ENCODE measurements at places on chromosomes 7 and 10. TPM values are rescaled to one million over a fixed set of nuclear protein-coding genes. Genes with fewer than 3 reads are reported as not detected.

CROT gene
- polyA plus RNA-seq: 12.1 TPM

PAPOLB gene
- not detected for polyA plus RNA-seq

ADARB2 gene
- polyA plus RNA-seq: not detected

DNA sequence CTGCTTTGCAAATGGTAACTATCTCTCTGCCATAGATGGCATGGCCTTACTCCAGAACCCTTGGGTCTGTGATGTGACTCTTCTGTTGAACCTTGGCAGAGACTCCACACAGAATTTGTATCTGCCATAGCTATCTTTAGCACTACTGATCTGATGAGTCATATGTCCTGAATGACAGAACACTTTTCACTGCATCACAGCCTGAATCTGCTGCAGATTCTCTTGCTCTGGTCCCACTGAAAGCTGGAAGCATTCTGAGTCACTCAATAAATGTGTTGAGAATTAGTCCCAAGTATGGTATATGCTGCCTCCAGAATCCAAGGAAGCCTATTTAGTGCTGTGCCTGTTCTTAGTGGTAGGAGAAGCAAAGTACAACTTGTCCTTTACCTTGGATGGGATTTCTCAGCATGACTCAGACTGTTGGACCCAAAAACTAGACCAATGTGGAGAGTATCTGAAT is 39.5 kb upstream of the ANKRD1 start:
- H3K4me3 ChIP-seq: no peak overlapping the region
- no peaks in the 10 kb centered on the region for H3K27me3 ChIP-seq
- DNase-seq: no peak
- no peak overlapping the region for H3K27ac ChIP-seq

- no peaks in the 10 kb centered on the region for H3K27me3 ChIP-seq
- H3K4me3 ChIP-seq: no peak overlapping the region
- DNase-seq: no peak
- H3K4me1 ChIP-seq: peaks cover 23% of the 10 kb centered on the region
These were observed 233.9 kb downstream of the DNAJB6 start for GRCh38 chr7:157570531-157571200.

DNA sequence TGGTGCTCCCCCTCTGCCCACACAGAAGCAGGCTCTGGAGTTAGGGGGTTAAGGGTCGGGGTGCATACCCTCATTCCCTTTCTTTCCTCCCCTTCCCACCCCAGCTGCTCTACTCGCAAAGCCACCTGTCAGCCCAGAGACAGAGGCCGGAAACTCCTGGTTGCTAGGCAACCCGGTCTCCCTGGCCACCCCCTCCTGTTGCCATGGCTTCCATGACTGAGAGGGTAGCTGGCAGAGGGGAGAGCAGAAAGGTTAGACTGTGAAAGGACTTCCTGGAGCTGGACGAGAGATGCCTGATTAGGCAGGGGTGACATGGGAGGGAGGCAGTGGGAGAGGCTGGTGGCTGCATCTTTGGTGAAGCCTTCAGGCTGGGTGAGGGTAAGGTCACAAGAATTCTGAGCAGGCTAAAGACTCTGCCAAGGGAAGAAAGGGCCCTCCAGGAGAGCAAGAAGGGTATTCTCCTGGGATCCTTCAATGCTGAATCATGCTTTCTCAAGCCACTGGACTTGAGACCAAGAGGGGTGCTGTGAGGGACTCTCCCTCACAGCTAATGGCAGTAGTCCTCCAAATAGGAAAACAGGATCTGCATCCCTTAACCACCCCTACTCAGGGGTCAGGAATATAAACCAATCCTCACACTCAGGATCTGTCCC is 5.4 kb downstream of the PSD start:
- H3K4me3 ChIP-seq: no peak overlapping the region
- peak; percentile 37 for DNase-seq
- no peak overlapping the region for H3K27ac ChIP-seq
- peaks cover 20% of the 10 kb centered on the region for H3K27me3 ChIP-seq
- H3K4me1 ChIP-seq: peaks cover 25% of the 10 kb centered on the region

DNA sequence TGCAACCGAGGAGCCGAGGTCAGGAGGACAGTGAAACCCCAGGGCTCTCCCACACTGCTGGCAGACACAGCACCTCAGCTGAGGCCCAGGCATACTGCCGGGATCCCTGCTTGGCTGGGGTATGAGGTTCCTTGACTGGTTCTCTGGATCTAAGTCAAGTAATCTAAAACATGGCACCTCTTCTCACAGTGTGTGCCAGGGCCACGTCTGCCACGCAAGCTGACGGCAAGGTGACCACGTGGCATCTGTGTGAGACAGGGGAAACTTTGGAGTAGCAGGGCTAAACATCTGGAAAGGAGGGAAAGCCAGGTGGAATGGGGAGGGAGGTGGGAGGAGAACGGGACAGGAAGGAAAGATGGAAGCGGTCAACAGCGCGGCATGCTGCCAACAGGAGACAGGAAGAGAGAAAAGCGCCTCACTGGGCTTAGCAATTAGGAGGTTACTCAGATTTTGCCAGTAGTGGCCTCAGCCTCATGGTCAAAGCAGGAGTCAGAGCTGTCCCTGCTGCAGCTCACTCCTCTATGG is 103.7 kb downstream of the CXCL12 start:
- no peak overlapping the region for H3K4me3 ChIP-seq
- no peak for DNase-seq
- no peaks in the 10 kb centered on the region for H3K4me1 ChIP-seq
- no peaks in the 10 kb centered on the region for H3K36me3 ChIP-seq
- no peak overlapping the region for H3K27ac ChIP-seq

- H3K27ac ChIP-seq: no peak overlapping the region
- H3K36me3 ChIP-seq: no peaks in the 10 kb centered on the region
- H3K4me1 ChIP-seq: no peaks in the 10 kb centered on the region
- no peaks in the 10 kb centered on the region for H3K27me3 ChIP-seq
- no peak overlapping the region for H3K4me3 ChIP-seq
These were observed 86.7 kb downstream of the MMRN2 start for GRCh38 chr10:86870679-86871078.

DNA sequence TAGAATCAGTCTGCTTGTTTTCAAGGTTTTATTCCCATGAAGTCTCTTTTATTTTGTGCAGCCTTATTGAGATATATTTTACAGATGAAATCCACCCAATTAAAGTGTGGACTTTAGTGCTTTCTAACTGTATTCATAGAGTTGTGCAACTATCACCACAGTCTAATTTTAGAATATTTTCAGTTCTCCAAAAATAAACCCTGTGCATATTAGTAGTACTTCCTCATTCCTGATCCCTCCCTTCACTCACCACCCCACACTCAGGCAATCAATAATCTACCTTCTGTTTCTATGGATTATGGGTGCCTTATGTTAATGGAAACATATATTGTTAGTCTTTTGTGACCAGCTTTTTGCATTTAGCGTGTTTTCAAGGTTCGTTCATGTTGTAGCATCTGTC is 185.7 kb upstream of the TMEM72 start:
- H3K4me3 ChIP-seq: no peak overlapping the region
- no peaks in the 10 kb centered on the region for H3K4me1 ChIP-seq
- H3K27me3 ChIP-seq: no peaks in the 10 kb centered on the region

GRCh38 chr7:85090143-85090542 is 96.7 kb downstream of the SEMA3D start:
- DNase-seq: no peak
- no peak overlapping the region for H3K4me3 ChIP-seq
- H3K27me3 ChIP-seq: no peaks in the 10 kb centered on the region
- H3K27ac ChIP-seq: no peak overlapping the region
- H3K4me1 ChIP-seq: no peaks in the 10 kb centered on the region

DNA sequence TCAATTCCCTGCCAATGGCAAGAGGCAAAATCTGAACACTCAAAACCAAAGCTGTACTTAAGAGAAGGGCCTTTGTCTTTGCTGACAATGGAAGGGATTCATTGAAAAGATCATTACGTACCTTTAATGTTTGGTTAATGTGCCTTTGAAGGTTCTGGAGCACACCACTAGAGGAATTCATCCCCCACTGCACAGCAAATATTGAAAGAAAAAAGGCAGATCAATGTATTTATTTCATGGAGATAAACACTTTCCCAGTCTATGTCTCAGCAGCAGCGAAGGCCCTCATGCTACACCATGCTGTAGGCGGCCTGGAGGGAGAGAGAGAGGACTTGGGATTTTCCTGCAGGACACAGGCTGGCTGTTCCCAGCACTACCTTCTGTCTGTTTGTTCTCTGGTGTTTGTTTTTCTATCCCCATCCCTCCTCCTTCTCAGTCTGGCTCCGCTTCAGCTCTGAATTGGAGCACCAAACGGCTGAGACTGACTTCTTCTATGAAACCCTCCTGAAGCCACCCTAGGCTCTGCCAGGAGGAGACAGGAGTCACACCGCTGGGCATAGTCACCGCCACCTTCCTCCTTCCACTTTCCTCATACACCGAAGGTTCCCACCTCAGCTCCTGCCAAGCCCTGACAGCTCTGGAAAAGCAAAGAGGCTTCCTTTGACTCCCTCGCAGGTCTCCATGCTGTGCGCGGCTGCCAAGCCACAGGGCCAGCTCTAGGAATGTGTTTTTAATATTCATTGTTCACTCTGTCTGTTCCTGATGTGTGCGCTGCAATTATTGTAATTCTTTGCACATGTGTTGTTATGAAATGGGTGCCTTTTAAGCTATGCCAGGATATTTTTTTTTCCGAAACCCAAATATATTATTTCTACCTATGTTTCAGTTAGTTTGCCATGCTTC is 301.5 kb downstream of the FZD1 start:
- no peaks in the 10 kb centered on the region for H3K27me3 ChIP-seq
- H3K27ac ChIP-seq: no peak overlapping the region
- no peaks in the 10 kb centered on the region for H3K36me3 ChIP-seq
